ENCODE measurements at places on chromosomes 2 and 18.

- DNase-seq = peak; percentile 63
These were observed 53.2 kb upstream of the CCDC85A start for GRCh38 chr2:56130463-56131070.

DNA sequence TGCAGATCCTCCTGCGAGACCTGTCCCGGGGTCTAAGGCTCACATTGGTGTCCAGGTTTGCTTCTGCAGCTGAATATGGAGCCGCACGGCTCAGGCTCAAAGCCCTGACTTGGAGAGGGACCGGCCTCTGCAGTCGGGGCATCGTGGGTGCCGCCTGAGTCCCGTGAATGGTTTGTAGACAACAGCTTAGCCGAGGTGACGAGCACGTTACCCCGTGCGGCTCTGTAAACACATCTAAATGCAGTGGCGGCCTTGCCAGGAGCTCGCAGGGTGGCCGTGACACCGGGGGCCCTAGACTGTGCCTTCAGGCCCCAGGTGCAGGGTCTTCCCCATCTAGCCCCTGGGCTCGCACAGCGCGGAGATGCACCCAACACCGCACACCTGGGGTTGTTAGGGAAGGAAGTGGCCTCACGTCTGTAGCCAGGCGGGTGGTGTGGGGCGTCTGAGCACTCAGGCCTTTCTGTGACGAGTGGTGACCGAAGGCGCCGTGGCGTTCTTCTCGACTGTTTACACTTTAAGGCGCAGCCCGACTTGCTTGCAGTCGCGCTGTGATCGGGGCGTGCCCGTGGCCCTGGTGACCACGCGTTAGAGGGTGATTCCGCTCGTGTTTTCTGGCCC is 91.6 kb downstream of the NFATC1 start:
- no peak for DNase-seq

DNA sequence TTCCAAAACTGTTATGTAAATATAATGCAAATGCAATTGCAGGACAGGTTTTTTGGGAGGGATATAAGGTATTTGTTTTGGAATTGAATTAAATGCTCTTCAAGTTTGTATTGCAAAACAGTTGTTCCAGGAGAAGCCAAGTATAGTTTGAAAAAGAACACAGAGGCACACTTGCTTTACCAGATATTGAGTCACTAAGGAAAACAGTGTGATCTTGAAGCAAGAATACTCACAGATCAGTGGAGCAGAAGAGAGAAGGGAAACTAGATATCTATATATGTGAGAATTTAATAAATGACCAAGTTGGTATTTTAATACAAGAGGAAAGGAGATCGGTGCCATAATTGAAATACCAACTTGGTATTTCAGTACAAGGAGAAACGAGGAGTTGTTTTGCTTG is 178.9 kb downstream of the CAPN13 start:
- no peak for DNase-seq

- DNase-seq = no peak
These were observed 40.2 kb downstream of the HDAC4 start for GRCh38 chr2:239360421-239361310.

DNA sequence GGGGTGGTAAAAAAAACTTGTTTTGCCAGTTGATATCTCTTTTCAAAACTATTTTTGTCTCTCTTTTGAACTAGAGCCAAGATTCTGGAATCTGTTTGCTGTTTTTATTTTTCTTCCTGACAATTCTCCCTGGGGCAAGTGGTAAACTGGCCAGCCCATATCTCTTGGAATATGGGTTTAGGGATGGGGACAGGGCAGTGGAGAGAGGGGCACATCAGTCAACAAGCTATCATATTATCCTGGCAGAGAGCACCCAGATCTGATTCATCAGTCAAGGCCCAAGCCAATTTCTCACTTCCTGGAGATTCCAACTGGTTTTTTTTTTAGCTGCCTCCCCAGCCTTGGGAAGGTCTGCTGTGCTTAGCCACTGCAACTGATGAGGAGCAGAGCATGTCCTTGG is 52.3 kb downstream of the ARHGAP28 start:
- DNase-seq = peak; percentile 65

DNA sequence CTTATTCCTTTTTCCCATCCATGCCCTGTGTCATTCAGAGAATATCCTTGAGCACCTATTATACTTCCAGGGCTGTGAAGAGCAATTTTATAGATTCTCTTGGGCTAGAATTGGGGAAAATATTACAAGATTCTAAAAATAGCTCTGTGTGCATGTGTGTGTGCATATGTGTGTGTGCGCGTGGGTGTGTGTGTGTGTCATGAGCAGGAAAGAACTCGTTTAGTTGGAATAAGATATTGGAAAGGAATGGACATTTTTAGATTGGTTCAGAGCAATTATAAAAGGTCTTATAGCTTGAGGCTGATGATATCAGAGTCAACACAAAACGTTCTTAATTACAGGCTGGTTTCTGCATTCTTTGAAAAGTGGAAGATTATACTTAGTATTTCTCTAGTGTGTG is 212.1 kb upstream of the COPS8 start:
- no peak for DNase-seq

- no peak for DNase-seq
These were observed 111.9 kb upstream of the MAP4K3 start for GRCh38 chr2:39549000-39549399.

DNA sequence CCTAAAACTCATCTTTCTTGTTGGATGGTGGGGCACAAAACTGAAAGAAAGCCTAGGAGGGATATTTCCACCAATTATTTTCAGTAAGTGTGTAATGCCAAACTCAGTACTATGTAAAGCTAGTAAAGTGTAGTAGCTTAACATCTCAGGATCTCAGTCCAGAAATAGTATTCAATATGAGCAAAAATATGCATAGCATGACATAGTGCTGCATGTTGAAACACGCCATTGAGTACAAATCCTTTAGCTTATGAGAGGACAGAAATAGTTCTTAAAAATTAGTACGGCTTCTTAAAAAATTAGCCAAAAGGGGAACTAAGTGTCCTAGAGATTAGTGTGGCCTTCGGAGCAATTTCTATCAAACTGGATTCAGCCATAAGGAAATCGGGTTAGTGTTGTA is 21.7 kb upstream of the ATL2 start:
- DNase-seq = no peak

- DNase-seq = peak; percentile 75
These were observed 22.9 kb downstream of the SH3BP4 start for GRCh38 chr2:234974501-234975385.

- DNase-seq = no peak
These were observed 41.6 kb downstream of the HS6ST1 start for GRCh38 chr2:128276878-128277675.

- DNase-seq = no peak
These were observed 70.3 kb downstream of the IKZF2 start for GRCh38 chr2:213080969-213081617.

GRCh38 chr2:32260376-32260775 is 4.3 kb downstream of the NLRC4 start:
- DNase-seq = no peak

GRCh38 chr2:79713131-79713785 is 200.4 kb downstream of the CTNNA2 start:
- DNase-seq = no peak

GRCh38 chr2:227507963-227508362 is 36.0 kb downstream of the AGFG1 start:
- DNase-seq = no peak
